ENCODE measurements at places on chromosomes 6 and 20.

- no peak for DNase-seq
Measured at GRCh38 chr6:169709293-169709692, 7.4 kb downstream of the C6orf120 start.

DNA sequence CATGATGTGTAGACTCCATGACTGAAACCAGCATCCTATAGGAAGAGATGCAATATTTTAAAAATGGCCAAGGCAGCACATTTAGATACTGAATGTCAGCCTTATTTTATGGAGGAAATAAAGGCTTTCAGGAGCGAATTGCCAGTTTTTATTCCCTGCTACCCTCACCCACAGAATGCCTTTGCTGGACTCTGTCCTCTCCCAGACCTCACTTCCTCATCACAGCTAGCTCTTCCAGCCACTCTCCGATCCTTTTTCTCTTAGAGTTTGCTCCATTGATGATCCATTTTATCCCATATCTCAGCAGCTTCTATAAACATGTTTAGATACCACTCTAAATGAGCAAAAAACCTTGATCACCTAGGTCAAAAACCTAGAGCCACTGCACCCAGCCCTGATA is 137.7 kb downstream of the LRRC1 start:
- no peak for DNase-seq

DNA sequence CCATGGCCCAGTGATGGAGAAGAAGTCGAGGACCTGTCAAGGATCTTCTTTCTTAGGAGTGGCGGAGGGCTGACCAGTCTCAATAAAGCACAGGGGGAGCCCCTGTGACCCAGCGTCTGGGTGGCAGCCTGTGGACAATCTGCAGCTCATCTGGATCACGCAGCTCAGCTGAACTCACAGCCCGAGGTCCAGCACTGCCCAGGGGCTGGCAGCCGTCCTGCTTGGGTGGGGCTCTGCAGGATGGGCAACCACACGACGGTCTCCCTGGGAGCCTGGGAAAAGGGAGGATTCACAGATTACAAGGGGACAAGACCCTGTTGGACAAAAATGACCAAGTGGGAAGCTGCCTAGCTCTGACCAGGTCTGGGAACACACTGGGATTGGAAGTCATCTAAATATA is 110.8 kb downstream of the MYLK4 start:
- DNase-seq: no peak

GRCh38 chr20:45959126-45959525 is 12.9 kb downstream of the ZNF335 start:
- no peak for DNase-seq

- DNase-seq: peak; percentile 96
Measured at GRCh38 chr6:151330130-151330696, 61.1 kb downstream of the ZBTB2 start.

DNA sequence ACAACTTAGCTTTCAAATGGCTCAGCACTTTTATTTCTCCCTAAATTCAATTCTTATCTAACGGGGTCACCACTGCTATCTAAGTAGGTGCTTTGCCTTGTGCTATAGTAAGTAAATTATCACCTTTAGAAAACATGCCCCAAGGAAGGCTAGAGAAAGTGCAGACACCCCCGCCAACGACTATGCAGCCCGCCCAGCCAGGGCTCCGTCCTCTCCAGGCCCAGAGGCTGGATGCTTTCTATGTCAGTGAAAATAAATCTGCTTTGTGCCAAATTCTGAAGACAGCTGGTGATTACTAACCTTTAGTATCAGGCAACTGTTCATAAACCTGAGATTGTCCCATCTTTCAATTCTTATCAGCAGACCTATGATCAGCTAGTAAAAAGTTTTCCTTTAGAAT is 14.3 kb downstream of the KIAA0319 start:
- DNase-seq: no peak

- DNase-seq: peak; percentile 71
Measured at GRCh38 chr6:116329156-116329555, 41.6 kb upstream of the DSE start.

GRCh38 chr6:71224011-71224410 is 64.6 kb upstream of the OGFRL1 start:
- no peak for DNase-seq

DNA sequence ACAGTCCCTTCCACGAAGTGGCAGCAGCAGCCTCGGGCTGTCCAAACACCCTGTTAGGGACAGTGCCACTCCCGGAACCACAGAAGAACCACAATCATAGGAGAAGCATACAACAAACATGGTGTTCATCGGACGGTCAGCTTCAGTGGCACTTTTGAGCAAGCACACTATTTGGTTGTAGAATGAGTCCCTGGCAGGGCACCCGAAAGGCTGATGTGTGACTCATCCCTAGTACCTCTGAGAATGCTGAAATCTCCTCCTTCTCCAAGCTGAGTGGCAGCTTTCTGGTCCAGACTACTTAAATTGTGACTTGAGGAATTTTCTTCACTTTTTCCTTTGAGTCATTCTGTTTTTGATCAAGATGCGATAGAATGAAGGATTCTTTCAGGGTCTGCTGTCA is 282.5 kb downstream of the ESR1 start:
- DNase-seq: peak; percentile 92

DNA sequence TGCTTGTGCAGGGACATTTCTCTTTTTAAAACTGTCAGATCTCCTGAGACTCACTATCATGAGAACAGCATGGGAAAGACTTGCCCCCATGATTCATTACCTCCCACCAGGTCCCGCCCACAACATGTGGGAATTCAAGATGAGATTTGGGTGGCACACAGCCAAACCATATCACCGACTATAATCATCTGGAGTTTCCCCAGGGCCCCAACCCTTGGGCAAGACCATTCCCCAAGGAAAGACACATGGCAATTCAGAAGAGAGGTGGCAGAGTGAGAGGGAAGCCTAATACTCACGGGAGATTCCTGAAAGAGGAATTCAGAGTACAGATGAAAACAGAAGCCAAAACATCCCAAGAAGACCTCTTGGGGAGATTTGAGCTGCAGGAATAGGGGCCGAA is 291.0 kb upstream of the PLCB4 start:
- peak; percentile 82 for DNase-seq

DNA sequence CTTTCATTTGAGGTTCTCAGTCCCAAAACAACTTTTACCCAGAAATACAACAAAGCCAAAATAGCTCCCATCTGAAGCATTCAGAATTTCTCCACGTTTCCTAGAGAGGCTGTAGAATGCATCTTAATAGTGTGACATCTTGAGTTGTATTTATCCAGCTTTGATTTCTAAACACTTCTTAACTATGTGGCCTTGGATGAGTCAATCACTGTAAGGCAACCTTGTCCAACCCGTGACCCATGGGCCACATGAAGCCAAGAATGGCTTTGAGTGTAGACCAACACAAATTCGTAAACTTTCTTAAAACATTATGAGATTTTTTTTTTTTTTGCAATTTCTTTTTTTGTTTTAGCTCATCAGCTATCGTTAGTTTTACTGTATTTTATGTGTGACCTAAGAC is 108.1 kb downstream of the RALGAPA2 start:
- no peak for DNase-seq

- peak; percentile 30 for DNase-seq
Measured at GRCh38 chr6:26328265-26328844, 36.6 kb upstream of the BTN3A2 start.

- peak; percentile 62 for DNase-seq
Measured at GRCh38 chr6:39302669-39303424, 11.4 kb downstream of the KCNK17 start.

- DNase-seq: no peak
Measured at GRCh38 chr20:51211191-51211590, 188.3 kb upstream of the KCNG1 start.

DNA sequence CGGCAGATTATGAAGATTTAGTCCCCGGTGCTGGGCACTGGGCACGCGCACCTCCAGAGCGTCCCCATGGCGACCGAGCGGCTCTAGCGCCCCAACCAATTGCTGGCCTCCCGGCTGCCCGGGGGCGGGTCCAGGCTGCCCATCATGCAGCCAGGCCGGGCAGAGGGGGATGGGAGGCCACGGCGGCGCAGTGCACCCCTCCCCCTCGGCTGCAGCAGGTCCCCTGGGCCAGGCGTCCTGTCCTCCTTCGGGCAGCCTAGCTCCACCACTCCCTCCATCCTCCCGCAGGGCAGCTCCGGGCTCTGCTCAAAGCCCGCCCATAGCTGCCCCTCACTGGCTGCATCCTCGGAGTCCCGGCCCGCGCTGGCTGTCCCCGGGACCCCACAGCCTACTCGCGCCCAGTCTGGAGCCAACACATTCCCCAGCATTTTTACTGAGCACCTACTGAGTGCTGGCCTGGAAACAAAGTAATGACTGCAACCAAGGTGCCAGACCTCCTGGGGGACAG is 99.4 kb downstream of the ASXL1 start:
- DNase-seq: peak; percentile 69

- peak; percentile 19 for DNase-seq
Measured at GRCh38 chr20:38152175-38152620, 12.9 kb downstream of the TGM2 start.

GRCh38 chr20:59661153-59661552 is 56.8 kb downstream of the PHACTR3 start:
- DNase-seq: no peak

GRCh38 chr20:20167698-20168097 is 115.4 kb downstream of the CFAP61 start:
- DNase-seq: no peak

- DNase-seq: no peak
Measured at GRCh38 chr6:7343546-7344475, 30.8 kb upstream of the SSR1 start.

DNA sequence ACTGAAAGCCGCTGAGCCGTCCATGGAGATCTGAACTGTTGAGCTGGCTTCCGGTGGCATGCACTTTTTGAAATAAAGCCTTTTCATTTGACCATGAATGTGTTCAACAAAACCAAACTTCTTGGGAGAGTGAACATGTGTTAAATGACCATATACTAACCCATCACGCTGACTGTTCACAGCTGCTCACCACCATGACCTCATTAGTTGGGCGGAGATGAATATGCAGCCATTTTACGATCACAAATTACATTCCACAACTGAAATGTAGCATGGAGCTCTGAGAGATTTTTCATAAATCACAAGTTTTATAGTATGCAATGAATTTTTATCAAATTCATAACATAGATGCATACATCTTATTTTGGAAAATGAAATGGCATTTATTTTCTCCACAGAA is 4.2 kb downstream of the RAMACL start:
- no peak for DNase-seq

DNA sequence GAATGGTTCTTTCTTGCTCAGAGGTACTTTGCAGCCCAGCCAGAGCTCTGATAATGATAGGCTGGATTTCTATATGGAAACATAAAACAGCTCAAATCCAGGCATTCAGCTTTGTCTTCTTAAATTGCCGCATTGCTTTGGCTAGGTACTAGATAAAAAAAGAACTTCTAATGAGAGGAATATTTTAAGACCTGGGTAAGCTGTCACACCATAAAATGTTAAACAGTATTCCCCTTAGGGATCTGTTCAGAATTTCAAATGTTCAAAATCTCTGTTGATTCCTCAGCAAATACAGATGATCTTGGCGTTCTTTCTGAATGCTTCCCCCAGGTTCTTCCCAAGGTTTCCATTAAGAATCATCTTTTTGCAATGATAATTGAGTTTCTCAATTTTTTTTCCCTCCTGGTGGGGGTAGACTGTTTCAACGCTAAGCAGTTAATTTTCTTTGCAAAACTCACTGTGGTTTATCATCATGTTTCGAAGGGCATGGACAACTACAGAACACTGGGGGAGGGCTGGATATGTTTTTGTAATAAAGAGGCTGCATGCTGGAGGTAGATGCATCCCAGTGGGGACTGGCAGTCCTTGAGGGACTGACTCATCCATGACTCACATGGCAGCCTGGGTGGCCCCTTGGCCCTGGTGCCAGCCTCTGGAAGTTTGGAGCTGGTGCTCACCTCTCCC is 31.0 kb downstream of the TIAM2 start:
- peak; percentile 96 for DNase-seq

GRCh38 chr20:41395667-41396664 is 29.3 kb upstream of the EMILIN3 start:
- no peak for DNase-seq

DNA sequence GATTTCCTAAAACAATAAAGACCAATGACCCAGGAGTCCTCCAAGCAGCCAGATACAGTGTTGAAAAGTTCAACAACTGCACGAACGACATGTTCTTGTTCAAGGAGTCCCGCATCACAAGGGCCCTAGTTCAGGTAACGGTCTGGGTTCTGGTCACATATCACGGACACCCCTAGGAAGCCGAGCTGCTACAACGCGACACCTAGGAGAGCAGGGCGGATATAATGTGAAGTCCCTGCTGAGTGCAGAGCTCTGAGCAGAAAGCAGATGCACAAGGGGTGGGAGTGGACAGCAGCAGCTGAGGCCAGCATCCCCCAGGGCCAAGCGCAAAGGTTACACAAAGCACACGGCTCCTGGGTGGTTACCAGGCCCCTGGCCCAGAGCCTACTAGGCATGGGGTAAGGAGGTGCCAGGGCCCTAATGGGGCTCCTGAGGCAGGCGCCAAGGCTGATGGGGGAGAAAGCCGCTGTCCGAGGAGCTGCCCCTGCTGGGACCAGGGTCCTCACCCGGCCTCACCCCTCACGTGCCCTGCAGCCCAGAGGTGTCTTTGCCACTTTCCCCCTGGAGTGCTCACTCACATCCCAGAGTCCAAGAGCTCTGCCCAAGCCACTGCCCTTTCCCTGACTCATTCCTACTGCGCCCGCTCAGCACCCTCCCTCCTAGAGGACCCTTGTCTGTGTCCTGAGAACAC is 8.4 kb downstream of the CST7 start:
- no peak for DNase-seq

- no peak for DNase-seq
Measured at GRCh38 chr20:36736451-36737182, 9.3 kb downstream of the NDRG3 start.

DNA sequence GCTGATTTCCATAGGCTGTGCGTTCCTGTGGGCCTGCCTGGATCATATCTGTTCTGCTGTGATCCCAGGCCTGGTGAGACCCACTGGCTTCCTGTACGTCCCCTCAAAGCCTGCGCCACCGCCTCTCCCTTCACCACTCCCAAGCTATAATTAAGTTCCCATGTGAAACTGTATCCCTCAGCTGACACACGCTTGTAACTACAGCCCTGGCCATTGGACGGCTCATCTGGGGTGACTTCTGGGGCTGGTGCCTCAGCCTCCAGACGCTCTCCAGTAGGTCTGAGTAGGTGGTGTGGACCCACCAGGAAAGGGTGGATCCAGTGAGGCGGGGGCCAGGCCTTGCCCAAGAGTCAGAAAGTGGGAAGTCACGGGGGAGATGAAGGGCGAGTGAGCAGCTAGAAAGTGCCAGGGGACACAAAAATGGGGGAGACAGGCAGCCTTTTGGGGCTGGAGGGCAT is 21.0 kb downstream of the PPARD start:
- DNase-seq: peak; percentile 79

- no peak for DNase-seq
Measured at GRCh38 chr20:46546936-46547335, 3.5 kb downstream of the OCSTAMP start.

DNA sequence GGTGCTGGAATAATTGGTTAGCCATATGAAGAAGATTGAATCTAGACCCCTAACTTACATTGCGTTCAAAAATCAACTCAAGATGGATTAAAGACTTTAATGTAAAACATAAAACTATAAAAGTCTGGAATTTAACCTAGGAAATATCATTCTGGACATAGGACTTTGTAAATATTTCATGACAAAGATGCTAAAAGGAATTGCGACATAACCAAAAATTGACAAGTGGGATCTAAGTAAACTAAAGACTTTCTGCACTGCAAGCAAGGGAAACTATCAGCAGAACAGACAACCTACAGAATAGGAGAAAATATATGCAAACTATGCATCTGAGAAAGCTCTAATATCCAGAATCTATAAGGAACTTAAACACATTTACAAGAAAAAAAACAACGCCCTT is 45.5 kb upstream of the SLC35F1 start:
- no peak for DNase-seq

All from fibroblast of skin of back (primary cell).